ENCODE measurements at places on chromosomes 1 and 21. TPM values are rescaled to one million over a fixed set of nuclear protein-coding genes. Genes with fewer than 3 reads are reported as not detected.

- no peak for DNase-seq
Measured at GRCh38 chr1:117613249-117613968, 7.6 kb downstream of the TENT5C start.

DNA sequence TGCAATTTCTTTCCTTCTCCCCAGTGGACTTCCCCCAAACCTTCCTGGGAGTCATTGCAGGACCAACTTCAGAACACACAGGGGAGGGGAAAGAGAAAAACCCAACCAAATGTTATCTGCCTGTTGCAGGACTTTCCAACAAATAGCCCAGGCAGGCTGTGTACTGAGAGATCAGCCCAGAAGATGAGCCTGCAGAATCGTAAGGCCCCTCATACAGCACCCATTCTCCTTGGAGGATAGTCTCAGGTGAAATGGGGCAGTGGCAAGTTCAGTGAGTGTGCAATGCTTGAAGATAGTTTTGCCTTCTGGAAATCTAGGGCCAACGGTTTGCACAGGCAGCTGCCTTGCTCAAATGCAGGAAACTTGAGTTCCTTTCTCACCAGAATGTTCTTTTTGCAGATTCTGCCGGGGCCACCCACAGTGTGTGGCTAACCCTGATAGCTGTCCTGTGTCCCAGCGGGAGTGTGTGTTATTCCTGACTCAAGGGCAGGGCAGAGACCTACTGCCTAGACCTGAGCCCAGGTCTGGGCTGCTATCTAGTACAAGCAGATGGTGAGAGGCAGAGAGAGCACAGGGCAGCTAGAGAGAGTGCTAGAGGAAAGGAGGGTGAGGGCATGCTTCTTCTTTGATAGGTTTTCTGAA lies 48.8 kb downstream of the GADD45A start:
- DNase-seq, result peak; percentile 82

Gene G0S2
- 1.0 TPM for total RNA-seq

Gene RIPK4
- total RNA-seq, result not detected

GRCh38 chr1:182835806-182836205 lies 3.3 kb upstream of the DHX9 start:
- no peak for DNase-seq

- DNase-seq, result peak; percentile 30
Measured at GRCh38 chr1:68010090-68010489, 40.3 kb downstream of the DIRAS3 start.

Gene HEYL
- total RNA-seq, result 41.6 TPM

GRCh38 chr1:193537266-193538002 lies 351.0 kb upstream of the B3GALT2 start:
- DNase-seq, result peak; percentile 39

DNA sequence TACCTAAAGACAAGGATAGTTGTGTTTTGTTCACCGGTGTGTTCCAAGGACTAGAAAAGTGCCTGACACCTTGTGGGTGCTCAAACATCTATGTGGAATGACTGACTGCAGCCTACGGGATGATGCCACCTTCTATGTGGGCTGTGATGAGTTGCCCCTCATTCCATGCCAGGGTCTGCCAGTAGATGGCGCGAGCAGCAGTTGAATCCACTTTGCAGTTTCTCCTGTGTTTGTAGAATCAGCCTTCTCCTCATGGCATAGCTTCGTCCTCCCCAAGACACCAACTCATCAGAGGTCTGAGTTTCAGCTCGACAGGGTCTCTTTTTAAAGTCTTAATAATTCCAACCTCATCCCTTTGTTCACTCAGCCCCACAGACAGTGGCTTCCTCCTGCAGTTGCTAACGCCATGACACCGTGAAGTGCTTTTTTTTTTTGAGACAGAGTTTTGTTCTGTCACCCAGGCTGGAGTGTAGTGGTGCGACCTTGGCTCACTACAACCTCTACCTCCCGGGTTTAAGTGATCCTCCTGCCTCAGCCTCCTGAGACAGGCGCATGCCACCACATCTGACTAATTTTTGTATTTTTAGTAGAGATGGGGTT lies 133.7 kb downstream of the CAPN8 start:
- DNase-seq, result peak; percentile 35

- no peak for DNase-seq
Measured at GRCh38 chr1:180255536-180256340, 25.7 kb downstream of the LHX4 start.

Gene OXCT2
- 0.58 TPM for total RNA-seq

DNA sequence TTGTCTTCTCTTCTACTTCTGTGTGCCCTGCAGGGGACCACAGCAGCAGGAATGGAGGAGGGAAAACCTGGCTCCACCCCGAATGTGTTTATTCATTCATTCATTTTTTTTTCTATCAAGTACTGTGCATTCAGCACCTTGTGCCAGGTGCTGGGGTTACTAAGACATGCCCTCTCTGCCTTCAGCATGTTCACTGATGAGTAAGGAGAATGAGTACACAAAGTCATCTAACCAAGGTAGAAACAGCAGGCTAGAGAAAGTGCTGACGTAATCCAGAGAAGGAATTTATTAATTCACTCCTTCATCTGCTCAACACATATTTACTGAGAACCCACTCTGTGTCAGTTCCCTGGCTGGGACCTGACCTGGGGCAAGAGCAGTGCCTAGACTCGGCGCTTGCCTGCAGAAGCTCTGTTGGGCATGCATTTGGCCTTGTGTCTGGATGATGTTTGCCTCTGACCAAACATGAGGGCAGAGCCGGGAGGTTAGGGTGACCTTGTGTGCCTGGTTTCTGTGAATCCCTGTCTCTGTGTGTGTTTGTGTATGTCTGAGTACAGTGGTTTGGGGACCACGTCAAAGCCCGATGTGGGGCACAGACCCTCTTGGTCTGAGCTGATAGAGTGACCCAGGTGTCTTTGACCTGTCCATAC lies 3.3 kb upstream of the MYOG start:
- no peak for DNase-seq

Gene NBPF6
- not detected for total RNA-seq

GRCh38 chr1:191886977-191887376 lies 271.3 kb upstream of the RGS18 start:
- peak; percentile 9 for DNase-seq

GRCh38 chr1:235326719-235327558 lies 1.0 kb downstream of the ARID4B start:
- peak; percentile 29 for DNase-seq

Gene OR2L3
- not detected for total RNA-seq

DNA sequence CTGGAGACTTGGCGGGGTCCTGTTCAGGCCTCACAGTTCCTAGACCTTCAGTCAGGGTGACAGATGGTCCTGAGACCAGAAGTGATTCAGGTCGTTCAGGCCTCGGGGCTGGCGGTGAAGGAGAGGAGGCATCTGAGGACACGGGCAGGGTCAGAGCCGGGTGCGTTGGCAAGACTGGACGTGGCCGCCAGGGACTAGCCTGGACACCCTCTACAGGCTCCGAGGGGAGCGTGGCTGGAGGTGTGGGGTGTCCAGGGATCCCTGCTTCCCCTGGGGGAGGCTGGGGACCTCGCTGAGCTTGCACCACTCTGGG lies 64.0 kb upstream of the TARDBP start:
- no peak for DNase-seq

Gene PPIAL4G
- not detected for total RNA-seq

Gene RSPH1
- total RNA-seq, result not detected

Gene ZNF326
- total RNA-seq, result 6.6 TPM

DNA sequence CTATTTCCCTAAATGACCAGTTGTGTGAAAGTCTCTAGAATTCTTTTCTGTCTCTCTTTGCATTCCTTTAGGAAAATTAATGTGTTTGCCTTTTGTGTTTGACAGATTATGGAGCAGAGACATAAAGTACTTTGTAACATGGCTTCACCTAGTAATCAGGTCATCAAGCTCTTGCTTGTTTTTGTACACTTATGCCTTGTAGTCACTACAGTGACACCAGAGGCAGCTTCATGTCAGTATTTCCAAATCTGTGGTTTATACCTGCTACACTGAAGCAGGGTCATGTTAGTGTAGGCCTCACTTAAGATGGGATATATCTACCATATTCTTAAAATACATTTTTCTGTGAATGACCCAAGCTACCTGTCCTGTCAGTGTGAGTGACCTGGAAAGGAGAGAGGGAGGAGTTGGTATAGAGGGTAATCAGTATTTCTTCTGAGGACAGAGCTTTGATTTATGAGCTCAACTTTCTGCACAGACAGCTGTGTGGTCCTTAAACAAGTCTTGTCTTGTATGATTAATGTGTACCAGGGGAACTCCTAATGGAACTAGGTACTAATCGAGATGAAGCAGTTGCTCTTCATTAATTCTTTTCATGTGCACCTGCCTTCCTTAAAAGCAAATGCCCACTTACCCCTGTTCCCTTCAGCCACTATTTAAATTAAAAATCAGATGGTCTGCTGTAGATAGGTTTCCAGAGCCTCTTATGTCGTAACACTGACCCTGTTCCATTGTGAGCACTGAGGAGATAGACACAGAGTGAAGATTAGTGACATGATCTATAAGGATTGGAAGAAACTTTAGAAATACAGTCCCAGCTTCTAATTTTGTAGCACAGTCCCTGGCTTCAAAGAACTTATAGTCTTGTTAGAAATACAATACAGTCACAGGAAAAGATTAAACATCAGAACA lies 45.7 kb downstream of the MACO1 start:
- DNase-seq, result no peak

DNA sequence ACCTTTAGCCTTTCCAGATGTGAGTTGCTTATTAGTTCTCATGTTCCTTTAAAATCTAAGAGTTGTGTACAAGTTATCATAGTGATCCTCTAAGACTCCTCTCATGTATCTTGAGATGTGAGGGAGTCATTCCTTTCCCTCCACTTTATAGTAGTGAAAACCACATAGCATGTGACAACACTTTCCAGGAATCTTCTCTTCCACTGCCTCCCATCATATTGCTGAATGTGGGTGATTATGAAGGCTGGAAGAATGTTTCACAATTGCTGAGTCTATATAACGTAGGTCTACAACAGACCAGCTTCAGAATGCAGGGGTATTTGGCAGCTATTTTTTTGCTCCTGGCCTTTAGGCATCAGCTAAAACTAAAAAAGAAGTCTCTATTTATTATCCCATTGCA lies 44.7 kb upstream of the LRRC7 start:
- DNase-seq, result peak; percentile 1

DNA sequence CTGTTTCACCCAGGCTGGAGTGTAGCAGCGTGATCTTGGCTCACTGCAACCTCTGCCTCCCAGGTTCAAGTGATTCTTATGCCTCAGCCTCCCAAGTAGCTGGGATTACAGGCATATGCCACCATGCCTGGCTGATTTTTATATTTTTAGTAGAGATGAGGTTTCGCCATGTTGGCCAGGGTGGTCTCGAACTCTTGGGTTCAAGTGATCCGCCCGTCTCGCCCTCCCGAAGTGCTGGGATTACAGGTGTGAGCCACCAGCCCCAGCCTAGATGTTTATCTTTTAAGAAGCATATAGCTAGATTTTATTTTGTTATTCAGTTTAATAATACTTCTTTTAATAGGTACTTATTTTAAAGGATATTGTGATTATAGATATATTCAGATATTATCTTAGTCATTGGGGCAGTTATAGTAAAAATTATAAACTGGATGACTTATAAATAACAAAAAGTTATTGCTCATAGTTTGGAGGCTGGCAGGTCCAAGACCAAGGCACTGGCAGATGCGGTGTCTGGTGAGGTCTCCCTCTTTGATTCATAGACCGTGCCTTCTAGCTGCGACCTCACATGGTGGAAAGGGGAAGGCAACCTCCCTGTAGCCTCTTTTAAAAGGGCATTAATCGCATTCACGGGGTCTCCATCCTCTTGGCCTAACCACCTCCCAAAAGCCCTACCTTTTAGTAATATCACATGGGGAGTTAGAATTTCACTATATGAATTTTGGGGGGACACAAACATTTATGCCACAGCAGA lies 3.1 kb upstream of the KCNE2 start:
- no peak for DNase-seq

Gene ITLN2
- total RNA-seq, result not detected

Gene HCRTR1
- not detected for total RNA-seq

- DNase-seq, result peak; percentile 56
Measured at GRCh38 chr1:172895050-172895460, 155.7 kb downstream of the TNFSF18 start.

Gene EPHB2
- 2.6 TPM for total RNA-seq

DNA sequence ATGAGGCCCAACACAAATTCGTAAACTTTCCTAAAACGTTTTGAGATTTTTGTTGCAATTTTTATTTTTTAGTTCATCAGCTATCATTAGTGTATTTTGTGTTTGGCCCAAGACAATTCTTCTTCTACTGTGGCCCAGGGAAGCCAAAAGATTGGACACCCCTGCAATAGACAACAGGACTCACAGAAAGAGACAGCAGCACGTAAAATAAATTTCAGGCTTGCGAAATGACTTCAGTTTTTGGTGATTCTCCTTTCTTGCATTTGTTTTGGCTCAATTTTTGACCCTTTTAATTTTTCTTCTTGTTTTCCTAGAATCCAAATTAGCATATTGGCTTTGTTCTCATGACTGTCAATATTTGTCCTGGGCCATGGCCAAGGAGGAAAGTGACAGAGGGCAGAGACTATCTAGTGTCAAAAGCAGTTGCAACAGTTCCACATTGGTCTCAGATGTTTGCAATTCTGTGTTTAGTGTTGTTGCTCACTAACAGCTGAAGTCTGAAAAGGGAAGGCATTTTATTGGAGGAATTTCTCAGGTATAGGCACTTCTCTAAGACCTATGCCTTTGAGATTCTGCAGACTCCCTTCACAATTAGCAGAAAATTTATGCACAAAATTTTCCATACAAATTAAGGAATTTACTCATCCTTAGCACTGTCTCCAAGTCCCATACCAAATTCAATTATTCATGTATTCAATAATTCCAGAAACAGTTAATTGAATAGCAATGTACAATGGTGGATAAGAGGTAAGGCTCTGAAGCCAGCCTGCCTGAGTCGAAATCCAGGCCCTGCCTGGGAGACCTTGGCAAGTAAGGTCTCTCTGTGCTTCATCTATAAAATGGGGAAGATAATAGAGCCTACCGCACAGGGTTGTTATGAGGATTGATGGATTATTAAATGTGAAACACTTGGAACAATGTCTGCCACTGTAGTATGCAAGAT lies 160.9 kb upstream of the IVNS1ABP start:
- DNase-seq, result no peak

DNA sequence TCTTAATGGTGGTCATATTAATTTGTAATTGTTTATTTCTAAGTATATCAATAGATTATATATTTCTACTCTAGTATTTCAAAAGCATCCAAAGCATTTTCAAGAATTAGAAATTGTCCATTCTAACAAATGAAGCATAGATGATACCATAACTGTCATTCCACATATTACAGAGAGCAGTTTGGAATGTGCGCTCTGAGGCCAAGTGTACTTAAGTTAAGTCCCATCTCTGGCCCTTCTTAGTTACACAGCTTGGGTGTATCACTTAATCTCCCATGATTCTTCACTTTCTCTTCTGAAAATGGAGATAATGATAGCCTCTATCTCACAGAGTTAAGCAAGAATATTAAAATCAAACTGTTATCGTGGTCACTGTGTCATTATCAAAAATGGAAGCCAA lies 281.1 kb downstream of the MRPL39 start:
- peak; percentile 4 for DNase-seq

DNA sequence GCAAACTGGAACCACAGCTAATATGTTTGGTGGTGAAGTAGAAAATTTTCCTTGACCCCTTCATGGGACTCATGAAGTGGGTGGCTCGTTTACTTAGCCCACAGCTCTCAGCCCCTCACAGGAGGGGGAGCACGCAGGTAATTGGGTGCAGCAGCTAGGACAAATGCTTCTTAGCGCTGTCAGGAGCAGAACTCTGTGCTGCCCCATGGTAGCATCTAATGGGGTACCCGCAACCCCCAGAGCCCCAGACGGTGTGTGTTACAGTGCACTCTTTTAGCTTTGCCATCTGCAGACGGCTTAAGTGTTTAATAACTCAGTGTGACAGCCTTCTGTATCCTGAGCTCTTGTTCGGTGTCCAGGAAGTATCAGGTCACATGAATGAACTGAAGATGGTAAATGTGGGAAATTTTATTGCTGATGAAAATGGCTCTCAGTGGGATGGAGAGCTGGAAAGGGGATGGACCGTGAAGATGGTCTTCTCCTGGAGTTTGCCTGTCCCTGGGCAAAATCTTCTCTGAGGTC lies 189.6 kb upstream of the ZRANB2 start:
- DNase-seq, result no peak
